ENCODE measurements at places on chromosomes 16 and 17.

- DNase-seq, result no peak
Measured at GRCh38 chr16:74455619-74456289, 34.5 kb upstream of the CLEC18B start.

DNA sequence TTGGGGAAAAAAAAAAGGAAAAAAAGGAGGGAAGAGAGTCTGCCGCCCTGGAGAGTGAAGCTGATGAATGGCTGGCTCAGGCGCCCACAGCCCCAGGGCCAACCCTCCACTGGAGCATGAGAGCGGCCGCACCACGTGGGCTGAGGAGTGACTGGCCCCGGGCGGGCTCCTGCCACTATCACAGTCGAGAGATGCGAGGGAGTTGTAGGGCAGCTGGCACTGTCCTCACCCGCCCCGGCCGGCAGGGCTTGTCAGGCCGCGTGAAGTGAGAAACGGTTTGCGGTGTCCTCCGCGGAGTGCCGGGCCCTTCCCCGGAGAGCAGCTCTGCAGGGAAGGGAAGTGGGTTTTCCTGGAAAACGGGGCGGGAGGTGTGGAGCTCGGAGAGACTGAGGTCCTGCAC, 45.9 kb downstream of the JPH3 start:
- DNase-seq, result no peak

- no peak for DNase-seq
Measured at GRCh38 chr17:82116246-82116645, 18.2 kb upstream of the FASN start.

GRCh38 chr17:65442250-65442649, 119.2 kb downstream of the AXIN2 start:
- DNase-seq, result peak; percentile 72

- DNase-seq, result no peak
Measured at GRCh38 chr16:12801511-12802042, 2.1 kb downstream of the CPPED1 start.

GRCh38 chr17:15947271-15947670, 2.3 kb downstream of the ADORA2B start:
- DNase-seq, result peak; percentile 77

GRCh38 chr16:3262517-3262916, 6.1 kb upstream of the MEFV start:
- no peak for DNase-seq

- DNase-seq, result peak; percentile 48
Measured at GRCh38 chr16:23595246-23595950, 718 bp downstream of the NDUFAB1 start.

DNA sequence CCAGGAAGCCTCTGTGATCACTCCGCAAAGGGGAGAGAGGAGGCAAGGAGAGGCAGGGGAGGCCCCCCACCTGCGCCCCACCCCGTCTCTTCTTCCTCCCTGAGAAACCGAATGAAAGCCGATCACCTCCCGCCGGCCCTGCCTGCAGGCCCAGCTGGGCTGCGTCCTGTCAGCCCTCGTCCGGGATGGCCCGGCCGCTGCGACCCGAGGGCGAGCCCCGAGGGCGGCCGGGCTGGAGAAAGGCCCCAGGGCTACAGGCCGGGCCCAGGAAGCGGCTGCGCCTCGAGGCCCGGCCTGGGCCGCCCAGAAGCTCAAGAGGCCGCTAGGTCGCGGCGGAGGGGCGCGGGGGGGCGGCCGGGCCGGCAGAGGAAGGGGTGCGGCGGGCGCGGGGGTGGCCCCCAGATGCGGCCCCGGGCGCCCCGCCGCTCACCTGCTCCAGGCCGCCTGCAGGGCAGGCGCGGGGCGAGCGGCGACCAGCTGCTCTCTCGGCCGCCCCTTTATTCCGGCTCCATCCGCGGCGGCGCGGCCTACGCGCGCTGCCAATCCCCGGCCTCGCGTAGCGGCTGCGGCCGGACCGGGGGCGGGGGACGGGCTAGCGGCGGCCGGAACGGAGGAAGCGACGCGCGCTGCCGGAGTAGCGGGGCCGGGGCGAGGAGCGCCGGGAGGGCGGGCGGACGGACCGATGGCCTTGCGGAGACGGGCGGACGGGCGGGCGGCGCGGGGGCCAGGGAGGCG, at the start of gene ZNF319:
TSS of gene ZNF319 (minus strand) at position 702 of the 735 bp plus-strand sequence. CDS start 2,407 bp downstream, outside the sequence.
- no peak for DNase-seq

GRCh38 chr17:7618608-7619007, 3.9 kb upstream of the FXR2 start:
- no peak for DNase-seq

DNA sequence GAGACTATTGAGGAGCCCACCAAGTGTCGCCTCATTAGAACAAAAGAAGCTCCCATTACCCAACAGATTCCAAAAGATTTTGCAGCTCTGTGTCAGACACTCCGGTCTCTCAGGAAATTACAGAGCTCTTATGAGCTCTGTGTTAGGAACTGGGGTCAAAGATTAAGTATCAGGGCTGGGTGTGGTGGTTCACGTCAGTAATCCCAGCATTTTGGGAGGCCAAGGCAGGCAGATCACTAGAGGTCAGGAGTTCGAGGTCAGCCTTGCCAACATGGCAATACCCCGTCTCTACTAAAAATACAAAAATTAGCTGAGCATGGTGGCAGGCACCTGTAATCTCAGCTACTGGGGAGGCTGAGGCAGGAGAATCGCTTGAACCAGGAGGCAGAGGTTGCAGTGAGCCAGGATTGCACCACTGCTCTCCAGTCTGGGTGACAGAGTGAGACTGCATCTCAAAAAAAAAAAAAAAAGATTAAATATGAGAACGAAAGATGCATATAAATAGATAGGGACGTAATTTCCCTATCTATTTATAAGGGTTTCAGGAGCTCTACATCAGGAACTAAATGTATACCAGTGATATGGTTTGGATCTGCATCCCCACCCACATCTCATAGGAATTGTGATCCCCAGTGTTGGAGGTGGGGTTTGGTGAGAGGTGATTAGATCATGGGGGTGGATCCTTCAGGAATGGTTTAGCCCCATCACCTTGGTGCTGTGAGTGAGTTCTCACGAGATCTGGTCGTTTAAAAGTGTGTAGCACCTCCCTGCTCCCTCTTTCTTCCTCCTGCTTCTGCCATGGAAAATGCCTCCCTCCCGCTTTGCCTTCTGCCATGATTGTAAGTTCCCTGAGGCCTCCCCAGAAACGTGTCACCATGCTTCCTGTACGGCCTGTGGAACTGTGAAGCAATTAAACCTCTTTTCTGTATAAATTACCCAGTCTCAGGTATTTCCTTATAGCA, 111.4 kb downstream of the PRKCA start:
- DNase-seq, result no peak

- DNase-seq, result no peak
Measured at GRCh38 chr17:80109713-80110446, 8.5 kb downstream of the GAA start.

GRCh38 chr16:11064202-11064540, 119.8 kb downstream of the CLEC16A start:
- DNase-seq, result no peak

DNA sequence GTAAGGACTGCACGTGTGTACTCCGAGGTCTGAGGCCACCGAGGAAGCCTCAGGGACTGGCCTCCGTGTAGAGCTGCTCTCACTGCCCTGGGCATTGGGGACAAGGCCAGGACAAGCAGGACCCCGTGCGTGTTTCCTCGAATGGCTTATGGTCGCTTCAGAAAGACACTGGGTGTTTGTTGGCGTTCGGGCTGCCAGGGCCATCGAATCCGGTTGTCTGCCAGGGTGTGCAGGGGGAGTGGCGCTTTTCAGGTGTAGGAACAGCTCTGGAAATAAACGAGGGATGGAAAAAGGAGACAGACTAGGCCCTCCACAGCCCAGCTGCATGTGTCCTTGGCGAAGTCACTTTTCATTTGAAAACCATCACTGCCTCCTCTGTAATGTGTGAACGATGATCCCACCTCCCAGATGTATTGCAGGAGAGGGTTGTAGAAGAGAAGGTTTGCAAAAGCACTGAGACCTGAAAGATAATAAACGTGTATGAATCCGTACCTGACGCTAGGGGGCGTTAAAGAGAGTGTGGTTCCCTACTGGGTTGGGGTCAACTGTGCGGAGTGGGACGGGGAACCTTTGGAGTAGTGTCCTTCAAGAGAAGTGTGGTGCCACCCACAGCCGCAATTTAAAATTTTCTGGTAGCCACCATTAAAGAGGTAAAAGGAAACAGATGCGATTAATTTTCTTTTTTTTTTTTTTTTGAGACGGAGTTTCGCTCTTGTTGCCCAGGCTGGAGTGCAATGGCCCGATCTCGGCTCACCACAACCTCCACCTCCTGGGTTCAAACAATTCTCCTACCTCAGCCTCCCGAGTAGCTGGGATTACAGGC, 2.1 kb upstream of the ZSCAN10 start:
- DNase-seq, result peak; percentile 36

DNA sequence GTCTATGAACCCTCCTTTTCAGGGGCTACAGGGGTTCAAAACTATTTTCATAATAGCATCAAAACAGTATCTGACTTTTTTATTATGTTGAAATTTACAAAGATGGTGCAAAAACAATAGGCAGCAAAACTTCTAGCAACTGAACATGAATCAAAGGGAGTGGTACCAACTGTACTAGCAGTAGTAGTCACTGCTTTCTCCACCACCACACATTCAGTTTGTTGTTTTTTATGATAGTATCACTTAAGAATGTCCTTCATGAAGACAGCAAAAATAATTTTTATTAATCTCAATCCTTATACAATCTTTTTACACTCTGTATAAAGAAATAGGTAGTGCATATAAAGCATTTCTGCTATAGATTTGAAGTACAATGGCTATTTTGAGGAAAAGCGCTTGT, 47.6 kb downstream of the MED13 start:
- DNase-seq, result no peak

- no peak for DNase-seq
Measured at GRCh38 chr17:7307686-7308624, 527 bp downstream of the EIF5A start.

- DNase-seq, result no peak
Measured at GRCh38 chr16:76571755-76572154, 294.6 kb downstream of the CNTNAP4 start.

DNA sequence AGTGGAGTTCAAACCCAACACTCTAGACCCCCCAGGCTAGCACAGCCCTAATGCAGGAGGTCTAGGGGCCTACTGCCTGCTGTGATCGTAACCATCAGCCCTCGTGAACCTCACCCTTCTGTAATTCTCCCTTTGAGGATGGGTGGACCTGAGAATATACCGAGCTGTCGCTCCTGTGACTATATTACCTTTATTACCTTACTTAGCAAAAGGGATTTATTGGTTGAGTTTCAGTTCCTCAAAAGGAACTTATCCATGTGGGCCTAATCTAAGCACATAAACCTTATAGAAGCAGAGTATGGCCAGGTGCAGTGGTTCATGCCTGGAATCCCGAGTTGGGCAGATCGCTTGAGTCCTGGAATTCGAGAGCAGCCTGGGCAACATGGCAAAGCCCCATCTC, 19.2 kb upstream of the EMP2 start:
- no peak for DNase-seq

DNA sequence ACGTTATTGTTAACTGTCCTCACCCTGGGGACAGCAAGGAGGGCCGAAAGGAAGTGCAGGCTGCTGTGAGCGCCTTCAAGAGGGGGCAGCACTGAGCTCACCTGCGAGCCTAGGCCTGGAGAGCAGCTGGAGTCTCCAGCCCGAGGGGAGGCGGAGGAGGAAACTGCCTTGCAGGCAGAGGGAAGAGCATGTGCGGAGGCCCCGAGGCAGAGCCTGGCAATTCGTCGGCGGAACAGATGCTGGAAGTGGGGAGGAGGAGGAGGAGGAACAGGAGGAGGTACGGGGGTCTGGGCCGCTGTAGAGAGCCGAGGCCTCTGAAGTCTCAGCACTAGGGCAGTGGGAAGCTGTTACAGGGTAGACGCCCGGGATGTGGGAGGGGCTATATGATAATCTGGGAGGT, 49.6 kb upstream of the PLCG2 start:
- no peak for DNase-seq

DNA sequence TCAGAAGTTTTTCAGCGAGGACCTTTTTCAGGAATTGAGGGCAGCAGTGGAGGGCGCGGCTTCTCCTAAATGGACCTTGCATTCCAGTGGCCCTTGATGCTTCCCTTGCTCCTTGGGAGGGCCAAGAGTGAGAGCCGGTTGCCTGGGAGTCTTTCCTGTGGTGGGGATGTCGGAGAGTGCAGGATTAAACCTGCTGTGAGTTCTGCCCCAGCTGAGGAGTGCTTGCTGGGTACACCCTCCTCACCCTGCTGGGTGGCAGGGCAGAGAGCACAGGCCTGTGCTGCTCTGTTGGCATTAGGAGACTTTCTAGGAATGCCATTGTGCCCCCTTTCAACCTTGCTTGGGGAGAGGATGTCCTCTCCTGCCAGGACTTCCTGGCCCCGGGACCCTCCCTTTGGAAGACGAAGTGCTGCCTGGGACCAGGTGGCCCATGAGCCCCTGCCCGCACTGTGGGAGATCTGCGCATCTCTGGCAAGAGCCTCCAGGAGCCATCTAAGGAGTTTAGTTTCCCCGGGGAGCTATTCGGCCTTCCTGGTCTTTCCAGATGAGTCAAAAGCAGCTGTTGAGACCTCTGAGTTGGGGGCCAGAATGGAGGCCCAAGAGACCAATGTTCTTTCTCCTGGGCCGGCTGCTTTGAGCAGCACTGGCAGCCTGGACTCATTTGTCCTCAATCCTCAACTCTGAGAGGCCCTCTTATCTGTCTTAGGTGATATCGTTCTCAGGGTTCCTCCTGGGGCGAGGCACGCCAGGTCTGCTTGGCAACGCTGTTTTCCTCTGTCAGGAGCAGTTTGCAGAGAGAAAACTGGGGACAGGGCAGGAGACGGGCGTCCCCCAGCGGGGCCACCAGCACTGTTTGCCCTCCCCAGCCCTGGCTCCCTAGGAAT, 5.6 kb downstream of the LLGL2 start:
- DNase-seq, result no peak

- no peak for DNase-seq
Measured at GRCh38 chr17:57655553-57655952, 89.5 kb downstream of the CCDC182 start.

DNA sequence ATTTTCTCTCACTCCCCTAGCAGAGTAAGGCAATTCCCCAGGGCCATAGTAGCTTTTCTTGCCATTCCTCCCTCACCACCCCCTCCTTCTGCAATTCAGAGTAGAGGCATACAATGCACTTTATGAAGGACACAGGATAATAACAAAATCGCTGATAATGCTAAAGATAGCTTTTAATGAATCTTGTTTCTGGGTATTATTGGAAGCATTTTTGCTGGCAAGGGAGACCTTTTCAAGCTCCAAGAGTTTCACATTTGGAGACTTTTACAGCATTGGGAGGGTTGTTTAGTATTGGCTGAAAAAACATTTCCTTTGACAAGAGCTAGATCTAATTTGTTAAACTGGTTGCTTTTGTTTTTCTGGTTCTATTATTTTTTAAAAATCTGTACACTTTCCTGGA, 573.0 kb upstream of the C16orf82 start:
- no peak for DNase-seq

GRCh38 chr16:89246903-89247733, 29.6 kb downstream of the ZNF778 start:
- peak; percentile 73 for DNase-seq

- no peak for DNase-seq
Measured at GRCh38 chr17:2856727-2857126, 60.5 kb downstream of the RAP1GAP2 start.

DNA sequence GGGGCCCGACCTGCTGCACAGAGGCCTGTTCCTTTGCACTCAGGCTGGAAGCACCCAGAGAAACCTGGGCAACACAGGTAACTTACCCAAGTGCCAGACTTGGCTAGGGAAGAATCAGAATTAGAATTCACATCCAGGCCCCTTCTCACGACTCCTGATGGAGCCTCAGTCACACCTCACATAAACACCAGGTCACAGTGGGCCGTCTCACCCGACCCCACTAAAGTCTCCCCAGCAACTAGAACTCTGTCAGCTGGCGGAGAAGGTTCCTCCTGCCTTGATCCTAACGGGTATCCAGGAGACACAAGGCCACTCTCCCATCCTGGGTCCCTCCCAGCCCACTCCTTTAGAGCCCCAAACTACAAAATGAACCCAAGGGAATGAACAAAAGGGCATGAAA, 6.4 kb downstream of the TK2 start:
- DNase-seq, result no peak

GRCh38 chr17:79023886-79024771, at the start of gene C1QTNF1:
TSS of gene C1QTNF1 (plus strand) at chr17:79024169. CDS start at chr17:79043969, 19,800 bp downstream.
- DNase-seq, result peak; percentile 57
